NCI-H1105 treated with DMSO at 0.1 percent for 48 hours (cell line): ENCODE measurements at places on chromosomes 16 and 17.

GRCh38 chr17:1486802-1487695 lies 5.4 kb downstream of the MYO1C start:
- DNase-seq: no peak

DNA sequence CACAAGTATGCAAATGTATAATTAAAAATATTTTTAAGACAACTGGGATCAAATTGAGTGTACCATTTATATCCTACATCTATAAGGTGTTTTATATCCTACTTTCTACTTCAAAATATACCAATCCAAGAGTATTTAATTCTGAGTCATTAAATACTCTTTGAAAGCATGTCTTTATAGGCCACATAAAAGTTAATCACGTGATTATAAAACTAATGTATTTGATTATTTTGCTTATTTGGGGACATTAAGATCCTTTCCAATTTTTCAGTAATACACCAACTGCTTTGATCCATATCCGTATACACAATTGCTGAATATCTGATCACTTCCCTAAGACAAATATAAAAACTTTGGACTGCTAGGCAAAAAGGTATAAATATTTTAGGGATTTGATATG lies 26.6 kb upstream of the MAF start:
- DNase-seq: no peak

DNA sequence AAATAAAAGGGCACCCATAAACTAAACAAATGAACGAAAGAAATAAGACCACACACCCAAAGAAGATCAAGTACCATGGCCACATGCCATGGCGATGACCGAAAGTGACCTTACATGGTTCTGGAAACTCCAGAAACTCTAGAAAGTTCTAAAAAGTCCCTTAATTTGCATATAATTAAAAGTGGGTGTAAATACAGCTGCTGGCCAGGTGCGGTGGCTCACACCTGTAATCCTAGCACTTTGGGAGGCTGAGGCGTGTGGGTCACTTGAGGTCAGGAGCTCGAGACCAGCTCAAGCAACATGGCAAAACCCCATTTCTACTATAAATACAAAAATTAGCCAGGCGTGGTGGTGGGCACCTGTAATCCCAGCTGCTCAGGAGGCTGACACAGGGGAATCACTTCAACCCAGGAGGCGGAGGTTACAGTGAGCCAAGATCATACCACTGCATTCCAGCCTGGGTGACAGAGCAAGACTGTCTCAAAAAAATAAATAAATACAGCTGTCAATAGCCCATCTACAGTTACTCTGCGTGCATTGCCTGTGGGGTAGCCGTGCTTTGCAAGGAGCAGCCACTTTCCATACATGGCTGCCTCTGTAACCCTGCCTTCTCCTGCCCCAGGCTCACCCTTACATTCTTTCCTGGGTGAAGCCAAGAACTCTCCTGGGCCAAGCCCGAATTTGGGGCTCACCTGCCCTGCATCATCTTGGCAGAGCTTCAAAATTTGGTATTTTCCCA lies 7.2 kb upstream of the ZNF778 start:
- no peak for DNase-seq

GRCh38 chr17:35747540-35748017 lies 5.5 kb downstream of the GAS2L2 start:
- peak; percentile 58 for DNase-seq

DNA sequence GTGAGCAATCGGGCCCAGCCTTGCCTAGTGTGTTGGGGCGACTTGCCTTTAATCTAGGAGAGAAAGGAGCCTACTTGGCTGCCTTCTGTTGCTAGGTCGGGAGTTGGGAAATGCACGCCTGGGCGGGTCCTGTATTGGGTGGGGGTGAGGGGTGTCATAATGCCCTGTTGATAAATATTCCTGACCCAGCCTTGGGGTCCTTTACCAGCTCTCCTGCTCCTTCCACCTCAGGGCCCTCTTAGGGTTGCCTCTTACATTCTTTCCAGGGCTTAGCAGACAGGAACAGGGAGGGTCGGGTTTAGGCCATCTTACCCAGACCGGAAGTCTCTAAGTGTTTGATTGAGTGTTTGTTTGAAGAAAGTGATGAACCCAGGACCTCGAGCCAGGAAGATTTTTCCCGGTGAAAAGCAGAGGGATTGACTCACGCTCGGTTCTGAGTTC lies 112.9 kb downstream of the SEC14L1 start:
- no peak for DNase-seq

DNA sequence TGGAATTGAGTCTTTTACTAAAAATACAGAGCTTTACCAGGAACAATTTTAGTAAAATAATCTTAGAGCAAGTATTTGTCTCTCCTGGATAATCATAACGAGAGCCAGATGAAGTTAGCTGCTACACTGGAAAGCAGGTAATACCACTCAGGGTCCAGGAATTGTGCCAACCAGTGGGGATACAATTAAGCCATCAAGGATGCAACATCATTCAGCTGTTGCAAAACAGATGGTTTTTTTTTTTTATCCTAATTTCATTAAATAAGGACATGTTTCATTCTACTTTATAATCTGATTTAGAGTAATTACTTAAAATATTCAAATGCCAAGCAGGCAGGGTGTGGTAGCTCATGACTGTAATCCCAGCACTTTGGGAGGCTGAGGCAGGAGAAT lies 10.2 kb downstream of the MMD start:
- DNase-seq: no peak

GRCh38 chr16:21684199-21684598 lies 20.4 kb downstream of the OTOA start:
- peak; percentile 2 for DNase-seq

- DNase-seq: no peak
Measured at GRCh38 chr17:79041723-79042420, 17.9 kb downstream of the C1QTNF1 start.

DNA sequence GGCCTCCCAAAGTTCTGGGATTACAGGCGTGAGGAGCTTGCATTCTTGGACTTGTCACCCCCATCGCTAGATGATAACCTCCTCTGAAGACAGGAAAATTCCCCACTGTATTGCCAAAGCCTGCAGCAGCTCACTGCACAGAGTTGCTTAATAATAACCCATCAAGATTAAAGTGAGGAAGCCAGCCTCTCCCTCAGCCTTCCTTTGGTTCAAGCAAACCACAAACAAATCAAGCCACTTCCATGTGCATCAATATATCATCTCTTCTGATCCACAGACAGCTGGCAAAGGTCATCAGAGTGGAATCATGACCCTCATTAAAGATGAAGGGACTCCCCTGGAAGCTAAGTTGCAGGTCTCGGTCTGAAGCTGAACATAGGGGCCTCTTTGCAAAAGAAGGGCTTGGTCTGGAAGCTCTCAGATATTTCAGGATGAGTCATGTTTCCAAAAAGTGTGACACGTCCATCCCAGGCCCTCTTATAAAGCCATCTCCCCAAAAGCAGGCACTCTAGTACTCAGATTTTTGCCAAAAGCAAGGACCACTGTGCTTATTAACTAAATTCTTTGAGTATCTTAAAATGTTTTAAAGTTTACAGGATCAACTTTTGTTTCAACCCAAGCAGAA lies 4.8 kb downstream of the EMP2 start:
- DNase-seq: no peak

- DNase-seq: no peak
Measured at GRCh38 chr16:25823891-25824290, 132.1 kb downstream of the HS3ST4 start.

DNA sequence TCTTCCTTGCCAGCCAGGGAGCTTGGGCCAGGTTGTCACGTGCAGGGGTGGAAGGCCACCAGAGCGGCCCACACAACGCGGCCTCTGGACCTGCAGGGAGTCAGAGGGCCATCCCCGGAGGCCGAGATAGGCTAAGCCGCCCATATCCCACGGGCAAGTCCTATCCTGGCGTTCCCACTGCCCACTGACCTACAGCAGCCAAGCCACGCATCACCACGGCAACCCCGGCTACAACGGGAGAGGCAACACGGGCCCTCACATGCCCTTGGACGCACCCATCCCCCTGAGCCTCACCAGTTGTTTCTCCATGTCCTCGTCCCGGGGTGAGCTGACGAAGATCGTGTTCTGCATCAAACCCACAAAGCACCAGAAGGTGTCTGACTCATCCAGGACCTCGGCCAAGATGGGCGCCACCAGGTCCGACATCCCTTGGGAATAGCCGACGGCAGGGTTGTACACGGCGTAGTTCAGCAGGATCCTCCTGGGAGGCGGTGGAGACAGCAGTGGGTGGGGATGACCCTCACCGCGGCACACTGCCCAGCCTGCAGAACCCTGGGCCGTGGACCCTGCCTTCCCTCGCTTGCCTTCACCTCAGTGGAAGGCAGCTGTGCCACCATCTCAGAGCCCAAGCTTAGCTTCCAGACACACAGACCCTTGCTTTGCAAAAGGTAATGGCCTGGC lies 88.2 kb downstream of the TBC1D16 start:
- DNase-seq: no peak

DNA sequence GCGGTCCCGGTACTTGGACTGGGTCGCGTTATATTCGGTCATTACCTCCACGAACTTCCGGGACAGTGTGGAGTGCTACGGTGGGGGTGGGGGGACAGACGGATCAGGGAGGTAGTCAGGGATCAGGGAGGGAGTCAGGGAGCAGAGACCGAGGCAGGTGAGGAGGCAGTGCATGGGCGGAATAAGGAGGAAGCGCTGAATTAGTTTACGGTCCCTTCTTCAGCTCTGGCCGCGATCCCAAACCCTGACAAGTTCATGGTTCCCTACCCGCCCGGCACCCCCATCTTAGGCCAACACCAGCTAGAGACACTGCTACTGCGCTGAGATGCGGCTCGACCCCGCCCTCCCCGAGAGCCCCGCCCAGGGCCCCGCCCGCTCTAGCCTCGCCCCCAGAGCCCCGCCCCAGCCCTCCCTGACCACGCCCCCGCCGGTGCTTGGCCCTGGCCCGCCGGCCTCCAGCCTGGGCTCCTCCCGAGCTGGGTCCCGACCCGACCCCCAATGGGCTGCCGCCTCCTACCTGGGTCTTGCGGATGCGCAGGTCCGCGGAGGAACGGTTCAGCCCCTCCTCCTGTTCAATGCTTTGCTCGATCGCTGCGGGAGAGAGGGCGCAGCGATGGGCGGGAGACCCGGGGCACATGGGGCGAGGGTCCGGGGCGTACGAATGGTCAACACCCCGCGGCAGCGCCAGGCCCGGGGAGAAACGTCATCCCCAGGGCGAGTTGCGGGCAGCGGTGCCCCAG lies 12.1 kb downstream of the HSD3B7 start:
- peak; percentile 21 for DNase-seq

DNA sequence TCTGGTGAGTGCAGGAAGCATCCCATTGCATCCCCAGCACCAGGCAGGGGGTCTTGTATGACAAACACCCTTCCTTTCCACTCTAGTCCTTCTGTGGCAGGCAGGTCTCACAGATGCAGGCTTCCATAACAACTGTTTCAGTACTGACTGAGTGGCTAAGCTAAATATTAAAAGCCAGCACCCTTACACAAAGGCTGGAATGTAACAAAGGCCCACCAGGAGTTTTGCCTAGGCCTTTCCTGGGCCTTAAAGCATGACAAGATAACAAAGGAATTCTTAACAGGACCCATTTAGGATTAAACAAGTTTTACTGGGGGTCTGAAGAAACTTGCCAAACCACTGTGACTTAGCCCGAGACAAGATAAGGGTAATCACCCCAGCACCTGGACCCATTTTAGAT lies 228.9 kb upstream of the RPL38 start:
- no peak for DNase-seq

GRCh38 chr16:89478576-89479221 lies 11.7 kb downstream of the ANKRD11 start:
- DNase-seq: no peak

DNA sequence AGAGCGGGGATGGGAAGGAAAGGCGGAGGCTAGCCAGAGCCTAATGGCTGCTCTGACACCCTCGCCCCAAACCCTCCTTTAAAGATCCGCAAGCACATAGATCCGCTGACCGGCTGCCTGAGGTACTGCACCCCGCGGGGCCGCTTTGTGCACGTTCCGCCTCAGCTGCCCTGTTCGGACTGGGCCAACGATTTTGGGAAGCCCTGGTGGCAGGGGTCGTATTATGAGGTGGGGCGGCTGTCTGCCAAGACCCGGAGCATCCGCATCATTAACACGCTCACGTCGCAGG lies 663 bp downstream of the CYB5D1 start:
- DNase-seq: peak; percentile 73

- DNase-seq: no peak
Measured at GRCh38 chr17:38448208-38448771, 20.0 kb downstream of the ARHGAP23 start.

GRCh38 chr17:50680126-50680525 lies 27.6 kb downstream of the ANKRD40 start:
- DNase-seq: no peak

DNA sequence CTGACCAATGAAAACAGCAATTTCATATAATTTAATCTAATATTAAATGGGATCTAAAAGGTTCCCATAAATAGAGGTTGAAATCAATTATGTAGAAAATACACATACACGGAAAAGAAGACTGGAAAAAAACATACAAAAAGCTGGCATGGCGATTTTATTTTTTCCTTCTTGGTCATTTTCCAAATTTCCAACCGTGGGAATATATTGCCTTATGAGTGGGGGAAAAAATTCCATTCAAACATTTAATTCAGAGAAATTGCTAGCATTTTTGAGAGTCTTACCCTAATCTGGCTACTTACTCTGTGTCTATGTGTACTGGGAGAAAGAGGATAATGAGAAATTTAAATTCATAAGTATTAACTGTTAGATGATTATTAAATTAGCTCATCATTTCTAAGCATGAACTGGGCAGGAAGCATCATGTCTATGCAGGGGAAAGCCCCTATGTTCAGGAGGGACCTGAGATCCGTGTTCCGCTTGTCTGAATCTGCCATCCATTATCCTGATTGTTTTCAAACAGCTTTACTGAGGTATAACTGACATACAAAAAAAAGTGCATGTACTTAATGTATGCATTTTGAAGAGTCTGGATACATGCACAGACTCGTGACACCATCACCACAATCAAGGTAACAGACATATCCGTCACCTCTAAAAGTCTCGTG lies 145.2 kb downstream of the XYLT1 start:
- DNase-seq: no peak

- no peak for DNase-seq
Measured at GRCh38 chr17:15900871-15901270, 44.1 kb upstream of the ADORA2B start.

DNA sequence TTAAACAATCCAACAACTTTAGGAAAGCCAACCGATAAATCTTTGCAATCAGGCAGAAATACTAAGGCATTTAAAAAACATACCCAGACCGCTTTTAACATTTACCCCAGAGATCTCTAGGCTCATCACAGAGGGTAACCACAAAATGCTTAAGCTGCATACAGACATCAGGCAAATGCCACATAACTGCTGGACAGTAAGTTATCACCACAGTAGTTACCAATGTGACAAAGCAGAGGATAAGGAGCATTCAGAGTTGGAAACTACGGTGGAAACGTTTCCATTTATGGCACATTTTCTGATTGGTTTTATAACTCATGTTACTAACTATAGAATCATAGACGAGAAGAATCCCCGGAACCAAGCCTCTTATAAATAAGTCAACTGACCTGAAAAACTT lies 77.5 kb downstream of the KANSL1 start:
- DNase-seq: no peak

DNA sequence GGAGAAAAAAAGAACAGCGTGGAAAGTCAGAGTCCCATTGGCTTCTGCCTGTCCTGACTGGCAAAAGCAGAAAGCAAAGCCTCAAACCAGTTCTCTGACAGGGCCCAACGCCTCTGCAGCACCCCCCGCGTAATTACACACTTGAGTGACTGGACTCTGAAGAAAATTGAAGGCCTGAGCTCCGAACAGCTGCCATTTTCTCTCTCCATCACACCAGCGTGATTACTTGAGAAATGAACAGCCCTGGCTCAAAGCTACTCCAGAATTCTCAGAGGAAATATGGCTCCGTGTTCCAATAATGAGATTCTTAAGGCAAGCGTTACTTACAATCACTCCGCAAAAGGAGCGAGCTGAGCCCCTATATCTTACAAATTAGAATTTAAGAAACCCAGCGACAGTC lies 142.7 kb upstream of the C17orf78 start:
- no peak for DNase-seq
